CD4-positive, alpha-beta T cell treated with Interleukin-21 for 1 hour (primary cell): ENCODE measurements at places on chromosomes 1 and 21.

DNA sequence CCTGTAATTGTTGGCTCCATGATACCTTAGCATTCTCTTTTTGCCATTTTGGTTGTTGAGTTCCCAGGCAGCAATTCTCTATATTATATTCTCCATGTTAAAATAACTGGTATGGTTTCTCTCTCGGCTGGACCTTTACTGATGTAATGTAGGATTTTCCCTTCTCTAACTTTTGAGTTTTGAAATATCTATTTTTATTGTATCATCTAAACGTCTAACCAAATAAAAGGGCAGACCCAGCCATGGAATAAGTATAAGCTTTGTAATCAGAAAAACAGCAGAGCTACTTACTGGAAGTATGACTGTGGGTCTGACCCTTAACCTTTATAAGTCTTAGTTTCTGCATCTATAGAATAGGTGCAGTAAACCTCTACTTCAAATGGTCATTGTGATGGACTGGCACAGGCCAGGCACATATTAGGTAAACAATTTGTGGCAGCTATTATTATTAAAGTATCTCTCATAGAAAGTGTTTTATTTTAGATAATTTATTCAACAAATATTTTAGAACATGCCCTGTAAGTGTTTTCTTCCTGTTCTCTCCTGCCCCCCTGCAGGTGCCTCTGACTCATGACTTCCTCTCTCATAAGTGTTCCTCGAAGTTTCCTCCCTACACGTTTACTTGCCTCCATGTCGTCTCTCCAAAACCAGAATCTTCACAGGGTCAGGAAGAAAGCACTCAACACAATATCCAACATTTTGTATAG is 224.9 kb upstream of the FGGY start:
- DNase-seq, result peak; percentile 25

DNA sequence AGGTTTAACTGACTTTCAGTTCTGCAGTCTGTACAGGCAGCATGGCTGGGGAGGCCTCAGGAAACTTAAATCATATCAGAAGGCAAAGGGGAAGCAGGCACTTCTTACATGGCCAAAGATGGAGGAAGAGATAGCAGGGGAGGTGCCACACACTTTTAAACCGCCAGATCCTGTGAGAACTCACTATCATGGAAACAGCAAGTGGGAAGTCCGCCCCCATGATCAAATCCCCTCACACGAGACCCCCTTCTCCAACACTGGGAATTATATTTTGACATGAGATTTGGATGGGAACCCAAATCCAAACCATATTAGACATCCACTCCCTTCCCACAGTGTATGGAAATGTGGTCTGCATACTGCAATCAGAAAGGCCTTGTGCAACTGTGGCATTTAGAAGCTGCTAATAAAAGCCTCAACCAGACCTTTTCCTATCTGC is 148.2 kb downstream of the FCRL5 start:
- DNase-seq, result no peak

- peak; percentile 51 for DNase-seq
Observed at GRCh38 chr1:26288311-26288941, 8.5 kb downstream of the SH3BGRL3 start.

DNA sequence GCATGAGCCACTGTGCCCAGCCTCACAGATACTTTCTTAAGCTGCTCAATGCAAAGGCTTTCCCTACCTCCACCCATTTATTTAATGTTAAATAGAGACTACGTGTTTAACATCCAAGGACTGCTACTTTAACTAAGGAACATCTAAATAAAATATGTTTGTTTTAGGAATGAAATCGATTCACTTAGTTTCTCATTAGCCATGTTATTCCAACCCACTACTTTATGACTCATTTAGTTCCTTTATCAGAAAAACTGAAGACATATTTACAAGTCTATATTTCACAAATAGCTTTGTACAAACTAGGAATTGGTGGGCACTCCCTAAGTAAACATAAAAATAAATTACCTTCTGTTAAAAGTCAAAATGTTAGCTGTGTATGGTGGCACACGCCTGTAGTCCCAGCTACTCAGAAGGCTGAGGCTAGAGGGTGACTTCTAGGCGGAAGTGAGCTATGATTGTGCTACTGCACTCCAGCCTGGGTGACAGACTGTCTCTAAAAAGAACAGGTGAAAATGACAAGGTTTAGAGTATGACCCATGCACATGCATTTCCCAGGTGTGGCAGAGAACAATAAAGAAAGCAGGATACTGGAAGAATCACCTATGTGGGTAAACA is 39.9 kb upstream of the AK4 start:
- no peak for DNase-seq

- no peak for DNase-seq
Observed at GRCh38 chr1:243473227-243474135, 217.6 kb downstream of the SDCCAG8 start.

DNA sequence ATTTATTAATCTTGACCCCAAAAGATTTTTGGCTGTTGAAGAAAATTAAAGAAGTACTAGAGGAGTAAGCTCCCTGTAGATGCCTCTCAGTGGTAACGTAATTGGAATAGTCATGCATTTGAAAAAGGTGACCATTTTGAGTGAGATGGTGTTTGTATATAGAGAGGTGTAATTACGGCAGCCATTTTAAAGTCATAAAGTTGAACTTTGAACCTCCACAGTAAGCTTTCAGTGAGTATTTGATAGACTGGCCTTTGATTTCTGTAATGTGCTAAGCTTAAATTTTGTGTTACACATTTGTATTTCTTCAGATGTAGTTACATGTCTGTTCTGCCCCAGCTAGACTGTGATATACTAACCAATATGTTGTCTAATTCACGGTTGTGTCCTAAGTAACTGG is 21.5 kb upstream of the TMCO2 start:
- DNase-seq, result no peak

DNA sequence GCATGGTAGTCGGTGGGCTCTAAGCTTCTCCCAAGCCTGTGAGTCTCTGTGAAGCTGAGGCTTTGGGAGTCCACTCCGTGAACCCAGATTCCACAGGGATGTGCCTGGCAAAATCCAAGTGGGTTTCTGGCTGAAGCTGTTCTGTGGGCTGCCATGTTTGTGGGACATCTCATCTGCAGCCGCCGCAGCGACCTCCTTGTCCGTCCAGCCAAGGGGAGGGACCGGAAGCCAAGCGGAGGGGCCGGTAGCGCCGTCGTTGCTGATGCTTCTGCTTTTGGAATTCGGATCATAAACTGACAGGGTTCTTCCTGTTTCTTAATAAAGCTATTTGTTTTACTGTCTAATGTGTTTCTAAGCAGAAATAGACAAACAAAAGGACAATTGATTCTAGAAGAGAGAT is 13.3 kb downstream of the KIF26B start:
- DNase-seq, result no peak

DNA sequence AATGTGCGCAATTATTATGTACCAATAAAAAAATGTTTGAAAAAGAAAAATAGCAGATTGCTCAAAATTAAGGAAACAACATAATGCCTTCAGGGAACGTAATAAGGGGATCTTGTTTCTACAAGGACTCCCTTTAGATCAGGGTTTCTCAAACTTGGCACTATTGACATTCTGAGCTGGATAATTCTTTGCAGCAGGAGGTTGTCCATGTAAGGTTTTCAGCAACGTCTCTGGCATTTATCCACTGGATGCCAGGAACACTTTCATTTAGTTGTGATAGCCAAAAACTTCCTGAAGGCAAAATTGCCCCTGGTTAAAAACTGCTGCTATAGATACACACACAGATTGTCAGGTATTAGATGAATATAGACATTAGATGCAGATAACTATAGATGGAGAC is 666.7 kb upstream of the ADAMTS5 start:
- DNase-seq, result no peak

DNA sequence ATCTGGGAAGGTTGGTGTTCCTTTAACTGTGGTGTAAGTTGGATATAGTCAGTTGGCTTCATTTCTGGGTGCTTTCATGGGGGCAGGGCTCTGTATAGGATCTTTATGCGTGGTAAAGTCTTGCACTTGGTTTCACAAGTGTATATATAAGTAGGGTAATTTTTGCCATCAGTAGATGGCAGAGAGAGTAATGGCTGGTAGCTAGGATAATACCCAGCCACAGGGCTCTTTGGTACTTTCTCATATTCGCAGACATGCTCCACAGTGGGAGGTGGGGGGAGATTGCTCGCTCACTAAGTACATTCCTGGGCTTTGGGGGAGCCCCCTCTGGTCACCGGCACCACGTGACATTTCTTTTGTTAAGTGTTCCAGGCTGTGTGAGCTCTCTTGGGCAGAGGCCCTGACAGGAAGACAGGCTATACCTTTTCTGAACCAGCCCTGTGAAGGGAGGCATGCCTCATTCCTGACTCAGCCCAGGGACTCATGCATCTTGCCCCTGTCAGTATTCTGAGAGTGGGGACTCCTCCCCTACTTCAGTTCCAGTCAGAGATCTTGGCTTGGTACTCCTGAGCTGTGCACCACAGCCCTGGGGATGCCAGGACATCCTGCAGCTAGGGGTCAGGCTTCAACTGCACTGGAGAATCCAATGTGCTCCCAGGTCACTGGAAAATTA is 37.6 kb downstream of the FCRL2 start:
- no peak for DNase-seq

DNA sequence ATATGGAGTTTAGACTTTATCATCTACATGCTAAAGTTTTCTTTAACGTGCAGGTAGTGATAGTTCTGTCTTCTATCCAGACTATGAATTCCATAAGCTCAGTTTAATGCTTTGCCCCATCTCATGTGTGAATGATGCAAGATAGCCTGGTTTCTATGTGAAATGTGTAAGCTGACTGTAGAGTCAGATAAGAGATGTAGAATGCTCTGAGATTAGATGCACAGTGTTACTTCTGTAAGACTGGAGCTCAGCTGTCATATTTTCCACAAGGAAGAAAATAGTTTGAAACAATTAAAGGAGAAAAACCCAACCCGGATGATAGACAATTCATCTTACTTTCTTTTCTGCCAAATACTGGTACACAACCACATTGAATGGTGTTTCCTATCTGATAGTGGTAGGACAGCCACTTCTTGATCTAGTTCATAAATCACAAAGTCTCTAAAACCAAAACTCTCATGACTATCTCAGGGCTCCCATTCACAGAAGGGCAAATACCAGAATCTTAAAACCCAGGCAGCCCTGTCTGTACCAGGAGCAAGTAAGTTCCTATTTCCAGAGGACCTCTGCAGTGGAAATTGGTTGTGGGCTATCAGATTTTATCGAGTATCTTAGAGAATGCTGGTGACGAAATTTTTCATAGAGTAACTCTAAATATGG is 50.6 kb downstream of the TBX15 start:
- no peak for DNase-seq

GRCh38 chr1:168298446-168298845 is 17.8 kb downstream of the TBX19 start:
- no peak for DNase-seq

GRCh38 chr1:158793604-158794003 is 12.6 kb upstream of the OR6N2 start:
- DNase-seq, result peak; percentile 46

DNA sequence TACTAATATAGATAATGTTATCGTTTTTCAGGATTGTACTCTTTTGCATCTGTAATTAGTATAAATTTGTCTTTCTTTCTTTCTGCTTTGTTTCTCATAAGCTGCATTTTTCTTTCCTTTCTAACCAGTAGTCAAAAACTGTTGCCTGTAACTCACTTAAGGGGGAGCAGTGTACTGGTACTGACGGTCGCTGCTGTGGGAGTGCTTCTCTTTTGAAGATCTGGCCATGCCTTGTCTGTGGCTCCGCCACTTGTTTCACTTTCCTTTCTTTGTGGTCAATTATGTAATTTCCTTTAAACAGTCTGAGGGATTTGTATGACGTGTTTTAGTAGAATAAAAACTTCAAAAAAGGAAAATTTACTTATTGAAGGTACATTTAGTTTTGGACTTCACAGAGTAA is 37.0 kb downstream of the MIA3 start:
- peak; percentile 93 for DNase-seq

DNA sequence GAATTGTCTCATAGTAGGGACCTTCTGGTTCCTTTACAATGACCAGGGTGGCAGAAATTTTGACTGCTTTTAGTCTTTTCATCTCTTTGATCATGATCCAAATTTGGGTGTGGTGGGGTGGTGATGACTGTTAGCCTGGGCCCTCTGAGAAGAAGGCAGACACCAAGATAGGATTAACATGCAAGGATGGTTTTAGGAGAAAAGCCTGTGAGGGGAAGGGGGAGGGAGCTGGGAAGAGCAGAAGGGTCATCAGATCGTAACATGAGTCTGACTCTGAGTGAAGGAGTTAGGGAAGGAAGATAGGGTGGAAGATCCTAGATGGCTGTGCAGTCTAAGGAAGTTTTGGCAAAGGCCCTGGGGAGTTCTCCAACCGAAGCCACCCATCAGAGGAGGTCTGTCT is 28.5 kb upstream of the CAMSAP2 start:
- no peak for DNase-seq

GRCh38 chr21:45982758-45983648 is 1.4 kb downstream of the COL6A1 start:
- DNase-seq, result no peak
